ENCODE measurements at places on chromosomes 16 and 17.

DNA sequence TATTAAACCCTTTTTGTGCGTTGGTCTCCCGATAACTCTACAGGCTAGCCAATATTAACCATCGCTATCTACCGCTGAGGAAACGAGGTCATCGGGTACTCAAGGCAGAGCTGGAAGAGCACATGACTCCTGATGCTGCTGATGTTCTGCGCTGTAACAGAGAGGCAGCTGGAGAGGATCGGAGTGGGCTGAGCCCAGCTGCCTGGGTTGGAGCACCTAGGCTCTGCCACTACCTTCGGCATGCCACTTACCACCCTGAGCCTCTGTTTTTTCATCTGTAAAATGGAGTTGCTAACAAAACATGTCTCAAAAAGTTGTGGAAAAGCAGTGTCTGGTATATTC, 432 bp upstream of the SLC46A1 start:
- no peak for DNase-seq

DNA sequence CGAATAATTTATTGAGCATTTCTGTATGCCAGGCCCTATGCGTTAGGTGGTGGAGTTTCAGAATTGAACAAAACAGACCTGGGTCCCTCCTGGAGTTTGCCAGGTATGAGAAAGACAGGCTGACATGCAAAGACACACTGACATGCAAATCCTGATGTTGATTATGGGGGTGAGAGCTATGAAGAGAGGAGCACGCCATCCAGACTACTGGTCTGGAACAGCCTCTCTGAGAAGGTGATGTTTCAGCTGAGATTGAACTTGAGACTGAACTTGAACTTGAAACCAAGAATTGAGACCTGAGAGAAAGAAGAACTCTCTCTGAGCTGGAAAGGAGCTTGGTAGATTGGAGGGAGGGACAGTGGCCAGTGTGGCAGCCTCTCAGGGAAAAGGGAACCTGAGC, 14.2 kb upstream of the CACNG4 start:
- no peak for DNase-seq

- DNase-seq: no peak
Observed at GRCh38 chr17:56149266-56150036, 3.8 kb upstream of the ANKFN1 start.

GRCh38 chr17:21352221-21352980, 23.8 kb upstream of the KCNJ12 start:
- DNase-seq: no peak

DNA sequence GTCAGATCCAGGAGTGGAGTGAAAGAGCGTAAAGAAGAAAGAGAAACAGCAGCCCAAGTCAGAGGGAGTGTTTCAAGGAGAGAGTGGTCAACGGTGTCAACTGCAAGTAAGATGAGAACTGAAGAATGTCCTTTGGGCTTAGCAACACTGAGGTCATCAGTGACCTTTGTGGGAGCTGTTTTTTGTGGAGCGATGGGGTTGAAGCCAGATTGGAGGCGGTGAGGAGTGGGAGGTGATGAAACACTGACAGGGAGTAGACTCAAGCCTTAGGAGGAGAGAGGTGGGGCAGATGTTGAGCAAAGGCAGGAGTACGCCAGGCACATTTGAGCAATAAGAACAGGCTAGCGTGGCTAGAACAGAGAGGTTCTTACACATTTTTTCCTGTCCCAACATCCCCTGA, 103.7 kb upstream of the GNAO1 start:
- no peak for DNase-seq

DNA sequence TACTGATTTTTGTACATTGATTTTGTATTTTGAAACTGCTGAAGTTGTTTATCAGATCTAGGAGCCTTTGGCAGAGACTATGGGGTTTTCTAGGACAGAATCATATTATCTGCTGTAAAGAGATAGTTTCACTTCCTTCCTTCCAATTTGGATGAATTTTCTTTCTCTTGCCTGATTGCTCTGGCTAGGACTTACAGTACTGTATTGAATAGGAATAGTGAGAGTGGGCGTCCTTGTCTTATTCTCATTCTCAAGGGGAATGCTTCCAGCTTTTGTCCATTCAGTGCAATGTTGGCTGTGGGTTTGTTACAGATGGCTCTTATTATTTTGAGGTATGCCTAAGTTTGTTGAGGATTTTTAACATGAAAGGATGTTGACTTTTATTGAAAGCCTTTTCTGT, 290.1 kb downstream of the MAP2K4 start:
- no peak for DNase-seq

GRCh38 chr16:89080196-89080853, 13.3 kb upstream of the ACSF3 start:
- DNase-seq: no peak

DNA sequence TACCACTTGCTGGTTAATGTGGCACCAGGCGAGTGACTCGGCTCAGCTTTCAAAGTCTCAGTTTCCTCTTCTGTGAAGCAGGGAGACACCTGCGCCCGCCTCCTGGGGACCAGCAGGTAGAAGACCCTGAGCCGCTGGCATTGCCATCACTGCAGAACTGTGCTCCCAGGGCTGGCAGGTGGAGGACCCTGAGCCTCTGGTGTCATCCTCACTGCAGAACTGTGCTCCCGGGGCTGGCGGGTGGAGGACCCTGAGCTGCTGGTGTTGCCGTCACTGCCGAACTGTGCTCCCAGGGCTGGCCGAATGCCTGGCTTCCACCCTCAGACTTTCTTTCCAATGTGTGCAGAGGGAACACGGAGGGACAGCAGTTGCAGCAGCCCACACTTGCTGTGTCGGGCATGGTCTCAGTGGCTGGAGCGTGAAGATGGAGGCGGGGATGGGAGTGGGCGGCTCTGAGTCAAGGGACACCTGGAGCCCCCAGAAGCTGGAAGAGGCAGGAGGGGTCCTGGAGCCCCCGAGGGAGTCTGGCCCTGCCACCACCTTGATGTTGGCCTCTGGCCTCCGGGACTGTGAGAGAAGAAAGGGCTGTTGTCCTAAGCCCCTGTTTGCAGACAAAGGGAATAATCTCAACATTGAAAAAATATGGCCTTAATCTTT, 75.8 kb upstream of the METTL9 start:
- DNase-seq: no peak
